ENCODE measurements at places on chromosomes 4 and X. TPM values are rescaled to one million over a fixed set of nuclear protein-coding genes. Genes with fewer than 3 reads are reported as not detected.

The GPRASP1 gene
- 3.2 TPM for total RNA-seq

The OTC gene
- total RNA-seq, result not detected

DNA sequence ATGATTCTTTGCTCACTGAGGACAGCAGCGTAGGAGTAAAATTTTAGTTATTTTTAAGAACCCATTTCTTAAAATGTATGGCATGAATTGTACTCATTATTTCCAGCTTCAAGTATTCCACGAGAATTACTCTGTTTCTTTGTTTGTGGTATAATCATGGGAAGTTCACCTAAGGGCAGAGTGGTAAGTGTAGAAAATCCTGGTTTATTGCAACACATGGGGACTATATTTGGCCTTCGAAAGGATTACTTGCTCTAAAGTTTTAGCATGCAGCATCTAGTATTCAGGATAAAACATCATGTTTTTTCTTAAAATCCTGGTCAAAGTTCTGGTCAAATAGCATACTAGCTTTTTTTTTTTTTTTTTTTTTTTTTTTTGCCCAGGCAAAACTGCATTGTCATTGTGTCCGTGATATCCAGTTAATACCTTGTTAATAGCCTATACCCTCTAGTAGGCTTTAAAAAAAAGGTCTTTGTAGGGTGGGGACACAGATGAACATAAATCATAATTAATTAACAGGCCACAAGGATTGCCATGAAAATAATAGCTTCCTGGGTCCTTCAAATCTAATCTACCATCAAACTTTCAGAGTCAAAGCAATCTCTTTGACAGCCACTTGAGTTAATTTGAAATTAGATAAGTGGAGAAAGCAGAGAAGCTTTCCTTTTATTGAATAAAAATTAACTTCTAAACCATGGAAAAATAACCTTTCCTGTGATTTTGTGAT is 44.6 kb upstream of the VEGFC start:
- no peaks in the 10 kb centered on the region for H3K4me1 ChIP-seq
- H3K36me3 ChIP-seq, result no peaks in the 10 kb centered on the region
- no peak overlapping the region for H3K4me3 ChIP-seq
- no peak for DNase-seq
- no peak overlapping the region for H3K27ac ChIP-seq

GRCh38 chr4:79788884-79789283 is 284.1 kb downstream of the ANTXR2 start:
- H3K36me3 ChIP-seq, result peaks cover 23% of the 10 kb centered on the region
- DNase-seq, result no peak
- no peak overlapping the region for H3K27ac ChIP-seq
- no peaks in the 10 kb centered on the region for H3K4me1 ChIP-seq
- no peaks in the 10 kb centered on the region for H3K27me3 ChIP-seq

- no peaks in the 10 kb centered on the region for H3K4me1 ChIP-seq
- H3K4me3 ChIP-seq, result no peak overlapping the region
- H3K27me3 ChIP-seq, result no peaks in the 10 kb centered on the region
- H3K27ac ChIP-seq, result no peak overlapping the region
- H3K36me3 ChIP-seq, result peaks cover 20% of the 10 kb centered on the region
Observed at GRCh38 chr4:92599044-92599443, 295.3 kb downstream of the GRID2 start.

- no peaks in the 10 kb centered on the region for H3K36me3 ChIP-seq
- no peaks in the 10 kb centered on the region for H3K4me1 ChIP-seq
- no peak overlapping the region for H3K4me3 ChIP-seq
- H3K27me3 ChIP-seq, result no peaks in the 10 kb centered on the region
- no peak overlapping the region for H3K27ac ChIP-seq
Observed at GRCh38 chr4:137601934-137602333, 69.6 kb upstream of the PCDH18 start.

All from H9 (cell line).